ENCODE measurements at places on chromosomes 13 and 19.

- peak; percentile 78 for DNase-seq
Observed at GRCh38 chr19:4058693-4059452, 7.8 kb downstream of the ZBTB7A start.

DNA sequence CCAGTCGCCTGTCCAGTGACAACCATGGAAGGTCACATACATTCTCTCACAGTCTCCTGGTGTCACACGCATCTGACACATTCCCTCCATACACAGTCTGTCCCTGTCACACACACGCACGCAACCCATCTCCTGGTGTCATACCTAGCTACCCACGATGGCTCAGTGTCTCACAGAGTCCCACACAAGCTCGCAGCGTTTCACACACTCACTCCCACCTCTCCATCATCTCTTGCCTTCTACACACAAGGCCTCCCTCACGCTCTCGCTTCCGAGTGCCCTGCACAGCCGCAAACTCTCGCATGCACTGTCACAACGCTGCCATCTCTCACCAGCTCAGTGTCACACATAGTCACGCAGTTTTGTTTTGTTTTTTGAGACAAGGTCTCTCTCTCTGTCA is 1.2 kb upstream of the GNG8 start:
- DNase-seq: peak; percentile 39

DNA sequence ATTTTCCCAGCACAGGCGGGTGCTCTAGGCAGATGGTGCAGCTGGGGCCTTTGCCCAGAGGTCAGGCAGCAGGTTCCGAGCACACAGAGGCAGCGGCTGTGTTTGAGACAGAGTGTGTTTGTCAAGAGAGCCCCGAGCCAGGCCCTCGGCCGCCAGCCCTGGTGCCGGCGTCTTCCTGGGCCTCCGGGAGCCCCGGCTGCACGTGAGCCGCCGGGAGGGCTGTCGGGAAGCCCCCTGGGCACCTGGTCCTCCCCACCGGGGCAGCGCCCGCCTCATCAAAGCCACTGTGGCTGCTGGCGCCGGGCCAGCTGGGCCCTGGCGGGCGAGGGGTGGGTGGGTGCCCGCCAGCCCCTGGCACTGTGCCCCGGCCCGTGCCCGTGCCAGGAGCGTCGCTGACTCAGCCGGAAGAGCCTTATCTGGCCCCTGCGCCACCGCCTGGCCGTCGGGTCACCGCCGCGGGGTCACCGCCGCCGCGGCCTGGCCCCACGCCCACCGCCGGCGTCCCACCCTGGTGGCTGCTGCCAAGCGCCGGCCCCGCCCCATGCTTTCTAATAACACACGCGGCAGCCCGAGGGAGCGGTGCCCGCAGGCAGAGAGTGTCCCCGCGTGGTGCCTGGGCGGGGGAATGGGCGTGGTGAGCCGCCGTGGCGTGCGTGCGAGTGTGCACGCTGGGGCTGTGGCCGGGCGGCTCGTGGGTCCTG is 14.9 kb downstream of the ARID3A start:
- DNase-seq: peak; percentile 63

DNA sequence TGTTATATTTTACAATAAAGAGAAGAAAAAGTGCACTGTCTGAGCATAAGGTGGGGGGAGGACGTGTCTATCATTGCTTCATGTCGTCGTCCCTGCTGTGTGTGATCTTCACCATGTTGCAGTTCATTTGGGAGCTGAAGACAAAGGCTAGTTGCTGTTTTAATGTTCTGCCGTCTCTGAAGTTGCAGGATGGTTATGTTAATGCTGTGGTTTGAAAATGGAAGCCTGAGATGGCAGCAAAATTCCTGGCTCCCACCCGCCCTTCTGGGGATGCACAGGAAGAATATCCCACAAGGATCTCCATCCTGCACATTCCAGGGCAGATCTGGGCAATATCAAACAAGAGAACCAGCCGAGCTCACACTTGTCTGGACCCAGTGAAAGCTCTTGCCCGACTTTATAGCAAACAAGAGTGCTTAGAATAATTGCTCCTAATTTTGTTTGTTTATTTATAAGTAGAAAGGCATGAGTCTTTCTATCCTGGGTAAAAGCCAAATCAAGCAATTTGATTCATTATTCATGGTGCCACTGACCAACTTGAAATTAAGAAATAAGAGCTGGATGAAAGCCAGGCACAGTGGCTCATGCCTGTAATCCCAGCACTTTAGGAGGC is 110.3 kb upstream of the ABCC4 start:
- no peak for DNase-seq

DNA sequence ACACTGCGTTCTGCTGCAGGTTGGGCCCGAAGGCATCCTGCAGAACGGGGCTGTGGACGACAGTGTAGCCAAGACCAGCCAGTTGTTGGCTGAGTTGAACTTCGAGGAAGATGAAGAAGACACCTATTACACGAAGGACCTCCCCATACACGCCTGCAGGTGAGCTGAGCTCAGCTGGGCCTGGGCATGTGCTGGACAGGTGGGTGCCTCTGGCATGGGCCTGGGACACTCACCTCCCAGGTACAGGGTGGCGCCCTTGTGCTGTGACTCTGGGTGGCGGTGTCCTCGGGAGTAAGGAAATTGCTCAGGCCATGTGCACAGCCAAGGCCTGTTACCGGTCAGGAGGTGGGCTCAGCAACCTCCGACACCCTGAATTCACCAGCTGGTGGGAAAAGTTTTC is 14.2 kb downstream of the UPF1 start:
- no peak for DNase-seq

- DNase-seq: peak; percentile 74
Observed at GRCh38 chr13:40479196-40479845, 187.1 kb downstream of the FOXO1 start.

GRCh38 chr19:14632286-14632685 is 42.4 kb downstream of the ADGRE3 start:
- no peak for DNase-seq

DNA sequence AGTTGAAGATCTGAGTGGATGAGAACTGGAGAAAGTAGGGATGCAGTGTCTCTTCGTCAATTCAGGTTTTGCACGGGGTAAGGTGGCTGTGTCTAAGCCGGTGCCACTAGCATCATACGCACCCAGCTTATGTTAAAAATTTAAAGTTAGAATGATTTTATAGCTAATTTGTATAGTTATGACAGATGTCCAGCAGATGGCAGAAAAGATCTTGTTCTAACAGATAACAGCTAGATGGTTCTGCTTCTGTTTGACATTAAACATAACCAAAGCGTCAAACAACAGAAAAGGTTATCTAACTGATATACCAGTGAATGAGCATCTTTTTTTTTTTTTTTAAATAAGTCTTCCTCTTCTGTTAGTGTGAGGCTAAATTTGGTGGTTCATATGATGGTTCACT is 18.8 kb upstream of the EDDM13 start:
- no peak for DNase-seq

GRCh38 chr13:32504263-32504662 is 34.3 kb downstream of the N4BP2L2 start:
- DNase-seq: no peak

- DNase-seq: no peak
Observed at GRCh38 chr19:29805031-29805965, 6.5 kb upstream of the CCNE1 start.

DNA sequence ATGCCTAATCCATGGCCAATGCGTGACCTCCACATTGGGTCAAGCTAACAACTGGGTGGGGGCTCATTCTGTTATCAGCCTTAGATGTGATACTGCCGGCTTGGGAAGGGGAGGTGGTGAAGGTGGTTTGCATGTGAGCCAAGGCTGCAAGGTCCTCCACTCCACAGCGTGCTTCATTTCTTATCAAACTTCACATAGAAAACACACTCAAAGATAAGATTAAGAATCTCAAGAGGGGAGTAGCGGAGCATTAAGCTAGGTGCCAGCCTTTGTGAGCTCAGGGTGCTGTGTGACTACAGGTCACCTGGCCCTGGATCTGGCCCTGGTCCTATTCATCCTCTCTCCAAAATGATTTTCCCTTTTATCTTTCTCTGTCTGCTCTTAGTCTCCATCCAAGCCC is 13.3 kb upstream of the ARGLU1 start:
- DNase-seq: no peak

GRCh38 chr19:29188289-29189032 is 24.5 kb downstream of the UQCRFS1 start:
- DNase-seq: no peak

GRCh38 chr13:88246239-88246638 is 575.1 kb downstream of the SLITRK5 start:
- no peak for DNase-seq

DNA sequence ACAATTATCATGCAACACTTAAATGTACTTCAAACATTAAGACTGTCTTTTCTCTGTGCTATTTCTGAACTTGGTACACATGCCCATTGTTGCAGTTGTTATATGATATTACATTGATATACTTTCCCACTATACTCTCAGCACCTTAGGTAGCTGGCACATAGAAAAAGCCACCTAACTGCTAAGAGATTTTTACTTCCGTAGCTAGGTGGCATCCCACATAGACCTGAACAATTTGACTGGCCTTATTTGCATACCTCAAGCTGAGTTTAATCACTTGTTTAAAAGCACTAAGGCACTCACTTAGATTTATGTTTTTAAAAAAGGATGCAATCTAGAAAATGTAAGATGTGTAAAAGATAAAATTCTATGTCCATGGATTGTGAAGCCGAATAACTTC is 194.2 kb downstream of the POU4F1 start:
- no peak for DNase-seq

DNA sequence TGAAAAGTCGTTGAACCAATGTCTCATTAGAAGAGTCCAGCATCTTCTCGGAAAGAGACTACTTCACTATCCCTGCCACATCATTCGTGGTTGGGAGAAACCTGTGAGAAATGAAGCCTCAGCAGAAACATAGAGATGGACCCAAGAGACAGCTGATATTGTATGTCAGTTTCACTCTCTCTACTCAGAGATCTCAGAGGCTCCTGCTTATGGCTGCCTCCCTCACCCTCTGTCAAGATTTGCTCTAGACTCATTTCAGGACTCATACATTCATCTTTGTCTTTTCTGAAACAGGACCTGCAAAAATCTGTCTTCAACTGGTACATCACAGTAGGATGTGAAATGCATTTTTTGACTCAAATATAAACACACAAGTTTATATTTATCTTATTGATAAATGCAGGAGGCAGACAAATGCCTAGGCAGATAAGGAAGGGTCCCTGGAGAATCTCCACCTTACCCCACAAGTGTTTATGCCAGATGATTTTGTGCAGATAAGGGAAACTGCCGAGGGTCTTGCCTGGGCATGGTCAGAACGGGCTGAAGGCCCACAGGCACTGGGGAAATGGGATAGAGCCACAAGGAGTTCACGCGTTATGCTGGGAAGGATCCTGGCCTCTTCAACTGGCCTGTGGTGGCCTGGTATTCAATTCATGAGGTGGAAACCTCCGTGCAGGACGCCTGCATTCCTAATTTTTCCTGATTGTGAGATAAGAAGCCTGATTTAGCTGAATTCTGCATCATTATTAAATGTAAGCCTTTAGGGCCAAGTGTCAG is 1834.0 kb upstream of the PCDH20 start:
- no peak for DNase-seq

DNA sequence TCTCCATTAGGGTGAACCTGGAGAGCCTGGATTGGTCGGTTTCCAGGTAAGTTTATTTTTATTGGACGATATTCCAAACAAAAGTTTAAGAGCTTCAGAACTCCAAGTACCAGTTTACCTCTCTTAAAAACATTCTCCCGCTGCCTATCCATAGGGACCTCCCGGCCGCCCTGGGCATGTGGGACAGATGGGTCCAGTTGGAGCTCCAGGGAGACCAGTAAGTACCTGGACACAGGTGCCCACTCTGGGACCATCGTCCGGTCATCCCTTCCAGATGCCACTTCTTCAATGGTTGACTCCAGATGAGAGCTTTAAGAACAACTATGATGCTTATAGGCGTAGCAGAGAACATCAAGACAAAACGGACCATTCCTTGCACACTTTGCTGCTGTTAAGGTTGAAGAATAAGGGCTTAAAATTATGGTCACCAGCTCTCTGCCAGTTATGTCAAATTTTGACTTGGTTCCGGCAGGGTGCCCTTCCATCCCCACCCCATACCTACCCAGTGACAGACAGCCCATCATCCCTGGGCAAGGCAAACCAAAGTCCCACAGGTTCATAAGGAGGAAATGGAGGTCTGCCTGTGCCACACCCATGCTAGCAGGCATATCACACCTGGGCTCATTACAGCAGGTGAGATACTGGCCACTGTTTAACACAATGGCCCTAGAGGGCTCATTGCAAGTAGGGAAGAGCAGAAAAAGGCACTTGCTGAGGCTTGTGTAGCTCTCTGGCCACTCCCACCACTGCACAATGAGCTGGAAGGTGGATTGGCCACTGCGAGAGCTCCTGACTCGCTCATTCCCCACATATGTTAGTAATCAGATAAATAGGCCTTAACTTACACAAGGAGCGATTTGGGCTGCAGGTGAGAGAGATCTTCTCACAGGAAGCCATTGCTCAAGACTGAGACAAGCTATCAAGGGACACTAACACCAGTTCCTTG is 123.6 kb downstream of the COL4A2 start:
- DNase-seq: no peak

DNA sequence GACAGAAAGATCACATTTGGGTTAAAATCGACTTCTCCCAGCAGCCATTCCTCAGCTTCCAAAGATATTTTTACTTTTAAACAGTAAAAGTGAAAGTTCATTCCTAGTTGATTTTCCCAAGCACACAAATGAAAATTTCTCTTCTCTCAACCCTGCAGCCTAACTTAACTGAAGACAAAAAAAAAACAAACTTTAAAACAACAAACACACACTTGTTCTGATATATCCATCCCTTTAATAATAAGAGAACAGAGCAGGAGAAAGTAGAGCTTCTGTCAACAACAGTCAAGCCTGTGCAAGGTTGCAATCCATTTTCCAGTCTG is 72.9 kb downstream of the STK24 start:
- DNase-seq: no peak

DNA sequence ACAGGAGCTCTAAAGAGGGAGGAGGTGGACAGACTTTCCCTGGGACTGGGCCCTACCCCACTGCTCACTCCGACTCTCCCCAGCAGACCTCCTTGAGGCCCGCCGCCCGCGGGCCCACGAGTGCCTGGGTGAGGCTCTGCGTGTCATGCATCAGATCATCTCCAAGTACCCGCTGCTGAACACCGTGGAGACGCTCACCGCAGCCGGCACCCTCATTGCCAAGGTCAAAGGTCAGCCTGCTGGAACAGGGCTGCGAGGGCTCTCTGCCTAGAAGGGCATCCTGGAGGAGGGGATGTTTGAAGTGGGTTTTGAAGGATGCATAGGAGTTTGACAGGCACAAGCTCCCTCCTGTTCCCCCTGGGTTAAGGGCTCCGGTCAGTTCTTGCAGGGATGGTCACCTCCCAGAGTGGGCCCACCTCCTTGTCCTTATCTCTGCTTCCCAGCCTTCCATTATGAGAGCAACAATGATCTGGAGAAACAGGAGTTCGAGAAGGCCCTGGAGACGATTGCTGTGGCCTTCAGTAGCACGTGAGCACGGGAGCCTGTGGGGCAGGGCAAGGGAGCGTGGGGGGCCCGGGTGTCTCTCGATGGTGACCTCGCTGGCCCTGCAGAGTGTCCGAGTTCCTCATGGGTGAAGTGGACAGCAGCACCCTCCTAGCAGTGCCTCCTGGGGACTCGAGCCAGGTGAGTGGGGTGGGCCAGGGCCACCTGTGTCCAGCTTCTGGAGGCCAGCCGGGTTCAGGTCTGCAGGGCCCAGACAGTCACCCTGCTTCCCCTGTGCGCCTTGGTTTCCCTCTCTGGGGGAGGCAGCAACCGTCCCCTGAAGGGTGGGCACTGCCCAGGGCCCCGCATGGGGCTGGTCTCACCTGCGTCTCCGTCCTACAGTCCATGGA is 6.3 kb downstream of the ARHGAP45 start:
- no peak for DNase-seq
